Mucosa of gallbladder (tissue), 1 donor: ENCODE measurements at places on chromosomes 5 and 9. TPM values are rescaled to one million over a fixed set of nuclear protein-coding genes. Genes with fewer than 3 reads are reported as not detected.

DNA sequence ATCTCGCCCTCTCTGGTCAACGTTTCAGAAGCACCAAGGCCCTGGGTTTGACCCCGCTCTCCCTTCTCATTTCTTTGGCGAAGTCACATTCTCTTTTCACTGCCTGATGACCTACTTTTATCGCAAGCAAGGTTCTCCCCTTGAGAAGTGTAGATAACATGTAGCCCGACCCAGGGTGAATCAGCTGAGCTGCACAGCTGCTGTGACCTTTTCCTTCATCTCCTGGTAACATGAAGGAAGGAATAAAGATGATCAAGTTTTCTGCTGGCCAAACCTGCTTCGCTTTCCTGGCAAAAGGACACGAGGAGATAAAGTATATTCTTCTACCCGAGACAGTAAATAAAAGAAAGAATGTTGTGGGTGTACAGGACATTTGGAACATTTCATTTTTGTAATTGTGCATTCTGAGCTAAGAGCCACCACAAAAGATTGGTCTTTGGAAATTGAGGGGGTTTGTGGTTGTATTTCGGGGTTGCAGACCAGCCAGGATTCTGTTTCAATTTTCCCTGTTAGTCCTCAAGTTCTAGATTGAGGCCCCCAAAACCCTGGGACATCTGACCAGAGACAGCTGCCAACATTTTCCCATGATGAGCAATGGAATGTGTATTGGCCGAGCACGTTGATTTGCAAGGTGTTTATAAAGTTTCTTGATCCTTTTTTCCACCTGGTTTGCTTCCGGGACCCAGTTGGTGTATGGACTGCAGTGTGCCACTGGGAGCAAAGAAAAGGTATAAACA, 155.1 kb upstream of the ZNF462 start:
- no peak for DNase-seq

DNA sequence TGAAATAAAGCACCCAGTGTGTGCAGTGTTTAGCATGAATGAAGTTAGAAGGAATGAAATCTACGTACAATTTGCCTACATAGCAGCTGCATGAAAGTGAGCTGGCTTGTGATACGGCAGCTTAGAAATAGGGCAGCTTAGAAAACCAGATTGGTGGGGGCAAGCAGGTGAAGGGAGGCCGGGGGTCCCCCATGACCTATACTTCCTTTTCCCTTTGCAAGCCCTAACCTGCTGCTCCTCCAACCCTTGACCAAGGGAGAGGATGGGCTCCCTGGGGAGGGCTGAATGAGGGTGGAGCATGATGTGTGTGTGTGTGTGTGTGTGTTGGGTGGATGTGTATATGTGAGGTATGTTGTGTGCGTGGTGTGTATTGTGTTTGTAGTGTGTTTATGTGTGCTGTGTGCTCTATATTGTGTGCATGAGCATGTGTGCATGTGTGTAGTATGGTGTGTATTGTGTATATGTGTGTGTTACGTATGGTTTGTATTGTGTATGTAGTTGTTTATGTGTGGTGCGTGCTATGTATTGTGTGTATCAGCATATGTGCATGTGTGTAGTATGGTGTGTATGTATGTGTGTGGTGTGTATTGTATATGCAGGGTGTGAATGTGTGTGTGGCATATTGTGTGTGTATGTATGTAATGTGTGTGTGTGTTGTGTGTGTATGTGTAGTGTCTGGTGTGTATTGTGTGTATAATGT, 72.1 kb downstream of the TENT4A start:
- DNase-seq, result no peak

DNA sequence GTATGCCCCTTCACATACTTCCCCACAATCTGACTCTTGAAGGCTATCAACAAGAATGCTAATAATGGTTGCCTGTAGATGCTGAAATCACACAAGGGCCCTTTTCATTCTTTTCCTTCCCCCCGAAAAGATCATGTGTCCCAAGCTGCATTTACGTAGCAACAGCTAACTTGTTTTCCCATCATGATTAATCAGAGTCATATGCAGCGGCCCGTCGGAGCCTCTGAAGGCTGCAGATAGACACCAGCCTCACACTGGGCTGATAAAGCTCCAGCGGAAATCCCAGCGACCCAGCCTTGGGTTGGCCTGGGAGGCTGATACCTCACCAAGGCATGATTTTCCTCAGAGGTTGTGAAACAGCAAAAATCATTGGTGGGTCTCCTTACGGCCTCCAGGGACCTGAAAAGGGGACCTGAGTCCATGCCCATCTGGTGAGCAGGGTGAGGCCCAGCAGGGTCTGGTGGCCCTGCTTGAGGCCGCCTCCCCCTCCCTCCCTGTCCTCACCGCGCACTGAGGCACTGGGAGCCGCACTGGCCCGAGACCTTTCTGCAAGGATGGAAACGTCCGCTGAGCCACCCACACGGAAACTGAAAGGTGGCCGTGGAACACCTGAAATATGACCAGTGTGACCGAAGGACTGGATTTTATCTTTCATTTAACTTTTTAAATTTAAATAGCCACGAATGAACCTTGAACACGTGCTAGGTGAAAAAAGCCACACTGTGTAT, 114.2 kb upstream of the PHYKPL start:
- no peak for DNase-seq

BTNL9 gene
- 11.5 TPM for total RNA-seq

CHSY3 gene
- total RNA-seq, result 3.1 TPM
